Activated naive CD8-positive, alpha-beta T cell treated with anti-CD3 and anti-CD28 coated beads, Interleukin-2, amount 10 ng/mL, durations not matched to agents 7 days and 5 days (primary cell): ENCODE measurements at places on chromosomes 13 and 19. TPM values are rescaled to one million over a fixed set of nuclear protein-coding genes. Genes with fewer than 3 reads are reported as not detected.

- H3K27me3 ChIP-seq = peaks cover 12% of the 10 kb centered on the region
- H3K36me3 ChIP-seq = no peaks in the 10 kb centered on the region
- H3K4me3 ChIP-seq = no peak overlapping the region
- no peak overlapping the region for H3K27ac ChIP-seq
These were observed 3.4 kb downstream of the PLIN5 start for GRCh38 chr19:4531562-4532165.

DNA sequence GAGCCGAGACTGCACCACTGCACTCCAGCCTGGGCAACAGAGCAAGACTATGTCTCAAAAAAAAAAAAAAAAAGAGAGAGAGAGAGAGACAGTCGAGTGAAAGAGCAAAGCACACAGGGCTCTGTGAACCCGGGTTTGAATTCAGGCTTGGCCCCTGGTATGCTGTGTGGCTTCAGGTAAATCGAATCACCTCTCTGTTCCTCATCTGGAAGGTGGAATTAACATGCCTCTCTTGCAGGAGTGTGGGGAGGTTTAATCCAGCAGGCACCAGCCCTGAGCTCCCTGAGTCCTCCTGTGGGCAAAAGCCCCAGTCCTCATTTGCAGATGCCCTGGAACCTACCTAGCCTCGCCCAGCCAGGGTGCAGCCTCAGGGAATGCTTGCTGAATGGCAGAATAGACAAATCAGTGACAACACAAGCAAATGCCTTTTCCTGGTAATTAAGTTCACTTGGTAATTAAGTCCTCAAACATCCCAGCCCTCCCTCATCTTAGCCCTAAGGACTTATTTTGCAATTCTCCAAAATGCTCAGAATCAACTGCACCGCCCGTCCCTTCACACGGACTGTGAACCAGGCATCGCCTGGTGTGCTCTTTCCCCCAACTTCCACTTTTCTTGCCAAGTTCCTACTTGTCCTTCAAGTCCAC, 4.6 kb upstream of the ZNRF4 start:
- H3K27ac ChIP-seq = no peak overlapping the region
- H3K4me3 ChIP-seq = no peak overlapping the region
- peaks cover 2% of the 10 kb centered on the region for H3K27me3 ChIP-seq
- no peak for DNase-seq
- H3K4me1 ChIP-seq = no peaks in the 10 kb centered on the region
- no peaks in the 10 kb centered on the region for H3K36me3 ChIP-seq

DNA sequence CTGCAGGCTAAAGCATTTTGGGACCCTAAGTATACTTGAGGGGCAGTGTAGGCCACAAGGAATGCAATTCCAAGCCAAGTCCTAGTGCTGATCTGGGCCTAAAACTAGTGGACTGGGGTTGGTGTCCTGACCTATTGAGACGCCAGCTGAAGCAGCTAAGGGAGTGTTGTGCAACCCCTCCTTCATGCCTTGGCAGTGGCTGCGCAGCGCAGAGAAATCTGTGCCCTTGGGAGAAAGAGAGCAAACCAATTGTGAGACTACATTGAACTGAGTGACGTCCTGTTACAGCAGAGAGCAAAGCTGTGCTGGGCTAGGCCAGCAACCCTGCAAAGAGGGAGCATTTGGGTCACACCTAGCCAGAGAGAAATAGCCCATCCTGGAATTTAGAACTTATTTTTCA, 2715.0 kb upstream of the PCDH20 start:
- H3K4me1 ChIP-seq = no peaks in the 10 kb centered on the region
- no peaks in the 10 kb centered on the region for H3K36me3 ChIP-seq
- DNase-seq = no peak
- H3K4me3 ChIP-seq = no peak overlapping the region
- H3K27me3 ChIP-seq = no peaks in the 10 kb centered on the region
- H3K27ac ChIP-seq = no peak overlapping the region

DNA sequence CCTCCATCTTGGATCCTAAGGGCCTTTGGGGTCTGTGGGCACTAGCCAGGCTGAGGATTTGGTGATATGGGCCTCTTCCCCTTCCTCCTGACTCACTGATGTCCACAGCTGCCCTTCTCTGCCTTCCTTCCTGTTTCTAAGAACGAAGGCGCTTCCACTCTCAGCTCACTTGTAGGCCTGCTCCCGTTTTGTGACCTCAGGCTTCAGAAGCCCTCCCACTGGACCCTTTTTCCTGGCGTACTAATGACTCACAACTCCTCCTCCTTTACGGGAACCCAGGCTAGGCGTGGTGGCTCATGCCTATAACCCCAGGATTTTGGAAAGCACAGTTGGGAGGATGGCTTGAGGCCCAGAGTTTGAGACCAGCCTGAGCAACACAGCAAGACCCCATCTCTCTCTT, 55.6 kb downstream of the TMED1 start:
- H3K4me1 ChIP-seq = peaks cover 10% of the 10 kb centered on the region

GRCh38 chr13:60012488-60012887, 151.2 kb downstream of the DIAPH3 start:
- H3K27ac ChIP-seq = no peak overlapping the region
- H3K4me3 ChIP-seq = no peak overlapping the region
- peaks cover 5% of the 10 kb centered on the region for H3K4me1 ChIP-seq
- H3K36me3 ChIP-seq = peaks cover 10% of the 10 kb centered on the region

The KANK2 gene
- 5.3 TPM for total RNA-seq

The TIMM44 gene
- total RNA-seq = 67.8 TPM
